ENCODE measurements at places on chromosomes 3 and 15.

DNA sequence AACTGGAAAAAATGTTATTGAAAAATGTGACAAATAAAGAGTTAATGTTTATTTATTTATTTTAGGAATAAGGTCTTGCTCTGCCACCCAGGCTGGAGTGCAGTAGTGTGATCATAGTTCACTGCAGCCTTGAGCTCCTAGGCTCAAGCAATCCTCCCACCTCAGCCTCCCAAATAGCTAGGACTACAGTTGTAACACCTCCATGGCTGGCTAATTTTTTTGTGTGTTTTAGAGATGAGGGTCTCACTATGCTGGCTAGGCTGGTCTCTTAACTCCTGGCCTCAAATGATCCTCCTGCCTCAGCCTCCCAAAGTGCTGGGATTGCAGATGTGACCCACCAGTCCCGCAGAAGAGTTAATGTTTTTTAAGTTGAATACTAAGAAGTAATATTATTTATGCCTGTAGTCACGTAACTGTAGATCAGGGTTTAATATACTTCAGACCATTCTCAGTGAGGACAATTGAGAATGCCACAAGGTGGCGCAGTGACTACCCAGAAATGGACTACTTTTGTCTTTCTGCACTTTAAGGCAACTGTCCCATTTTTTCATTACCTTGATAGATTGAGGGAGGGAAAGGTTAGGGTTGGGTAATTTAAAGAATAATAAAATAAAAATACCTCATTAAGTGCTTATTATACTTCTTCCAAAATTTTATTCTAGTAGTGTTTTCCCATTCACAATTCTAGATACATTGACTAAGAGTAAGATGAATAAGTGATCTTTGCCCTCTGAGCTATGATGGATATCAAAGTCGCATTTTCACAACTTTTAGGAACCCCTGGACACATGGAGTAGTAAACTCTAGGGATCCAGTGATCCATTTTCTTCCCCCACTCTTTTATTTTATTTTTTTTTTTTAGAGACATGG is 6.0 kb downstream of the MUC13 start:
- peak; percentile 56 for DNase-seq

DNA sequence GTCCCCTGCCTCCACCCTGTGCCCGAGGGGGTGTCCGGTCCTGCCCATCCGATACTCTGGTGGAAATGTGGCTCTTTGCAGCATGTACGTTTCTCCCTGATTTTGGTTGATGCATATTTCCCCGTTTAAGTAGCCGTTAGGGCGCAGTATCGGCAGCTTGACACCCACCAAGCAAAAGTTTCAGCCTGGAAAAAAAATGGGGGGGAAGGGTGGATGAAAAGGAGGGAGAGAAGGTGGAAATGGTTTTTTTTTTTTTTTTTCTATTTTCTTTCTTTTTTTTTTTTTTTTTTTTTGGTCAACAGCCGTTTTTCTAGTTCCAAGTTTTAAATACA is 1.3 kb downstream of the RAP2B start:
- peak; percentile 35 for DNase-seq

GRCh38 chr3:72116226-72116625 is 331.3 kb upstream of the PROK2 start:
- DNase-seq = no peak

DNA sequence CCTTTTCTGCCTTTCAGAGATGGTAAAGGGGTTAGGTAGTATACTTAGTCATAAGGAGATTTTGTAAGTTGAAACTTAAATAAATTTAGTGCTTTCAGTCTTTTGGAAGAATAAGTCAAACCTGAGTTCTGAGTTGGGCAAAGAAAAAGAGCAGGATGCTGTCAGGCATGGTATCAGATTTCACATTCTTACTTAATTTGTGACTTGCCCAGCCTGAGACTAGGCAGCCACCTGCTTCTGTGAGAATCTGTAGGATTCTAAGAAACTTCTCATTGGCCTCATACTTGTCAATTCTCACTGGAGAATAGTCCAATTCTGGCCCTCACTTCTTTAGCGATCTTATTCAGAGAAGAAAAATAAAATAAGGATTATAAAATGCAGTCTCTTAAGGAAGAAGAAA is 577.5 kb downstream of the DIPK2A start:
- DNase-seq = no peak

DNA sequence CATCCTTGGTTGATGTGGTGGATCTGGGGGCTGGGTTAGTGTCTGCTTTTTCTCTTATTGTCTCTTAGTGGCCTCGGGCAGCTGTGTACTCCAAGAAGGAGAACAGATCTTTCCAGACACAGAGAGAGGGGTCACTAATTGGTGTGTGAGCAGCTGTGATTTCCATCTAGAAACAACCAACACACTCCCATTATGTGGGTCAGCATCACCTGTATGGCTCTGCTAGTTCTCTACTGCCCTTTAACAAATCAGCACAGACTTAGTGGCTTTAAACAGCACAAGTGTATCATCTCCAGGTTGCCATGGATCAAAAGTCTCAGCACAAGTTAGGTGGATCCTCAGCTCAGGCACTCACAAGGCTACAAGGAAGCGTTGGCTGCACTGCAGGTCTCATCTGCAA is 156.8 kb downstream of the LRTM1 start:
- no peak for DNase-seq

GRCh38 chr15:61768131-61768530 is 292.1 kb downstream of the VPS13C start:
- DNase-seq = no peak

DNA sequence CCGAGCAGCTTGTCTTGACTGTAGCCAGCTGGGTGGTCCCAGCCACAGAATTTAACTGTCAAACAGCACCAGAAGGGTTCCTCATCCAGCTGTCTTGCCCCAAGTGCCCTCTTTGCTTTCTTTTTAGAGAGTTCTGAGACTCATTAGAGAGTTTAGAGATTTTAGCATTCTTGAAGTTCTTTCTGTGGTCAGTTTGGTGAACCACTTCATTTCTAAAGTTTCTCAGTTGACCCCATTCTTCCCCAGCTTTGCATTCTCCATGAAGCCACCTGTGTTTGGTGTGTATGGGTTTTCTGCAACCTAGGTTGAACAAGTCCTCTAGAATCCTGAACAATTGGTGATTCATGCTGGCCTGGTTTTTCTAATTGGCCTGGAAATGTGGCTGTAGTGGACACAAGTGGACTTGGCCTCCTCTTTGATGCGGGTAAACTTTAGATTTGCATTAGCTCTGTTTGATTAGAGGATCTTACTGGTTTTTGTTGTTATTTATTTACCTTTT is 33.7 kb downstream of the FLNB start:
- DNase-seq = peak; percentile 66
